Fibroblast of the conjunctiva (primary cell): ENCODE measurements at places on chromosomes 11 and 22.

DNA sequence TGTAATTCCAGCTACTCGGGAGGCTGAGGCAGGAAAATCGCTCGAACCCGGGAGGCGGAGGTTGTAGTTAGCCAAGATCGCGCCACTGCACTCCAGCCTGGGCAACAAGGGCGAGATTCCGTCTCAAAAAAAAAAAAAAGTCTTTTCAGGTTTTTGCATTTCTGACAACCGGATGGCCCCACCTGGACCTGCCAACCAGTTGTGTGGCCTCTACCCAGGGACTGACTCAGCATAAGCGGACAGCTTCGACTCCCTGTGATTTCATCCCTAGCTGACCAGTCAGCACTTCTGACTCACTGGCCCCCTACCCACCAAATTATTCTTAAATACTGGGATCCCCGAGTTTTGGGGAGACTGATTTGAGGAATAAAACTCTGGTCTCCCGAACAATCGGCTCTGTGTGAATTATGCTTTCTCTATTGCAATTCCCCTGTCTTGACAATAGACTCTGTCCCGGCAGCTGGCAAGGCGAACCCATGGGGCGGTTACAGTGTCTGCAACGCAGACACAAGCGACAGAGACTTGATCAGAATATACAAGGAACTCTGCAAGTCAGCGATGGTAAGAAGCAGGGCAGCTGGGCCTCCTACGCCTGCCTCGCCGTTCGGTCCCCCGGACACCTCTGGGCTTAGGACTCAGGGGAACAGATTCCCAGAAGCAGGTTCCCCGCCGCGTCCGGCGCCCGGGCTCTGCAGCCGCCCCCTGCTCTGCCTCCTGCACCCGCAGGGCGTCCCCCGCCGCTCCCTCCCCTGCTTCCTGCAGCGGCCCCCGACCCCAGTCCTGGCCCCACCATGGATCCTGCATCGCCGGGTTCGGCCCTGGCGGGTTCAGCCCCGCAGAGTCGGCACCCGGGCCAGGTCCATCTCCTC is 741 bp upstream of the TALDO1 start:
- DNase-seq, result no peak

DNA sequence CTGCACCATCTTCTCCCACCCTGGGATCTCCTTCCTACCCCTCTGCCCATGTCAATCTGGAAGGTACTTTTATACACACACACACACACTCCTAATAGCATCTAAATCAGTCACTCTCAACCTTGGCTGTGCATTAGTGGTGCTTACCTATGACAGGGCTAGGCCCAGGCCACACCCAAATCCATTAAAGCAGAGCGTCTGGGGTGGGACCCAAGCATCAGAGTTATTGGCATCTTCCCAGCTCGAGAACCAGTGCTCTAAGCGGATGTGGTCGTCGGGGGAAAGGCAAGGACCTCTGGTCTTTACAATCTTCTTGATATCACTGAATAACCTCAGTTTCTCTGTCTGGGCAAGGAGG is 194.6 kb downstream of the TRIM29 start:
- DNase-seq, result no peak

DNA sequence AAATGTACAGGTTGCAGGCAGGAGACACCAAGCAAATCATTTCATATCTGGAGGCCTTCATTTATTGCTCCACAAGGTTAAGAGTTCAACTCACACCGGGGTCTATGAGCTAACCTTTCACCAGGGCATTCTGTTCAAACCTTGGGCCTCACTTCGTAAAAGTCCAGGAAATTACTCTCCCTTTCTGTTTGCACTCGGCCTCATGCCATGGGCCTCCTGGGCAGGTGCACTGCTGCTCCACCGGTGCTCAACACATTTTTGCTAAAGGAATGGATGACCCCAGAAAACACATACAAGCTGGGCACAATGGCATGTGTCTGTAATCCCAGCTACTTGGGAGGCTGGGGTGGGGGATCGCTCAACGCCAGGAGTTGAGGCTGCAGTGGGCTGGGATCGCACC is 16.6 kb upstream of the RRP7A start:
- DNase-seq, result no peak

DNA sequence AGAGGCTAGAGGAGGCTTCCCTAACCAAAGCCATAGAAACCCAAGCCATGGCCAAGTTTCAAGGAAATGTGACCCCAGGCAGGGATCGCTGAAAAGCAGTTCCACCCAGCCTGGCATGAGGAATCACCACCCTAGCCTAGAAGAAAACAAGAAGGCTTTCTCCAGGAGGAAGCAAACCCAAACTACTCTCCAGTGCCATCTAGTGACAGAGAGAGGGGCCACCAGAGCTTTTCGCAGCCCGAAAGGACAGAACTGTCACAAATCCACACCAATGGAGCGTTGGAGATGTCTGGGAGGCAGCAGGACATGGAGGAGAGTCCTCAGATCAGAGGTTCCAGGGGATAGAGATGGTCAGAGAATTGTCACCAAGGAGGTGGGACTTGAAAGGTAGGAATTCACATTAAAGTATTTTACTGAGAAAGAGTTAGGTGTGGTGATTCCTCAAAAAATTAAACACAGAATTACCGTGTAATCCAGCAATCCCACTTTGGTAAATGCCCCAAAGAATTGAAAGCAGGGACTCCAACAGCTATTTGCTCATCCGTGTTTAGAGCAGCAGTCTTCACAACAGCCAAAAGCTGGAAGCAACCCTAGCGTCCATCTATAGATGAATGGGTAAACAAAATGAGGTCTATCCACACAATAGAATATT is 67.3 kb upstream of the NUP50 start:
- peak; percentile 24 for DNase-seq

DNA sequence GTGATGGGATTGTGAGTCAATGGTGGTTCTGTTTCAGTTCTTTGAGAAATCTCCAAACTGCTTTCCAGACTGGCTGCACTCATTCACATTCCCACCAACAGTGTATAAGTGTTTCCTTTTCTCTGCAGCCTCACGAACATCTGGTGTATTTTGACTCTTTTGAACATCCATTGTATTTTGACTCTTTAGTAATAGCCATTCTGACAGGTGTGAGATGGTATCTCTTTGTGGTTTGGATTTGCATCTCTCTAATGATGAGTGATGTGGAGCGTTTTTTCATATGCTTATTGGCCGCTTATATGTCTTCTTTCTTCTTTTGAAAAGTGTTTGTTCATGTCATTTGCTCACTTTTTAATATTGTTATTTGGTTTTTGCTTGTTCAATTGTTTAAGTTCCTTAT is 19.4 kb downstream of the NELL1 start:
- no peak for DNase-seq

DNA sequence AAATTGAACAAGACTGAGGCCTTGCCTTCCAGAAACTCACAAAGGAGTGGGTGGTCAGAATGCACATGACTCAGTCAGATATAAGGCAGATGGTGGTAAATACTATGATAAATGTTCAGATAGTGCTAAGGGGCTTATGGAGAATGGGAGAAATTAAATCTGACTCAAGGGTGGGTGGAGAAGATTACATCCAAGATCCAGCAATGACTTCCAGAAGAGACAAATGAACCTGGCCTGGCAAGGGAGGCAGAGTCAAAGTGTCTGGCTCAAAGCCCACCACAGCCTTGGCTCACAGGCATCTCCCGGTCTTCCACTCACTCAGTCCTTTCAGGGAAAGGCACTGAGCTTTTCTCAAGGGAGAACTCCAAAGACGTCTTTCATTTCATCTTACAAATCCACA is 6.1 kb upstream of the ZBTB16 start:
- DNase-seq, result no peak

DNA sequence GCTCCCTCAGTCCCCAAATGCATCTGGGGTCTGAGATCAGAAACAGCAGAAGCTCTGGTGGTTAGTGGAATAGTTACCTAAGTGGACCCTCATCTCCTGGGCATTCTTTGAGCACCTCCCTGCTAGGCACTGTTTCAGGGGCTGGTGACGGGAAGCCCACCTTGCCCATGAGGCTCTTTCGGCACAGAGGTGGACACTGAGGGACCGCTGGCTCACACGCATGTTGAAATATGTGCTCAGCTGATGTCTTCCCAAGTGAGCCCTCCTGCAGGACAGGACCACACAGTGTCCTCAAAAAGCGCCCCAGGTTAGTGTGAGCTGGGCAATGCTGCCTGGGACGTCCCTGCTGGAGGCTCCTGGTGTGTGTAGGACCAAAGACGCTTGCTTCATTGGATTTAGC is 1379.9 kb downstream of the TBC1D22A start:
- DNase-seq, result no peak

DNA sequence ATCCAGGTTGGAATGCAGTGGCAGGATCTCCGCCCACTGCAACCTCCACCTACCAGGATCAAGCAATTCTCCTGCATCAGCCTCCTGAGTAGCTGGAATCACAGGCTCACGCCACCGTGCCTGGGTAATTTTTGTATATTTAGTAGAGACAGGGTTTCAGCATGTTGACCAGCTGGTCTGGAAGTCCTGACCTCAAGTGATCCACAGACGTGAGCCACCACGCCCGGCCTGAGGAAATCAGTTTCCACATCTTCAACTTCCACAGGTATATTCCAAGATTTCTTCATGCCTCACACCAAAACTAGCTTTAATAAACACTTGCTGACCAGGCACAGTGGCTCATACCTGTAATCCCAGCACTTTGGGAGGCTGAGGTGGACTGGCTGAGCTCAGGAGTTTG is 7.6 kb downstream of the HARBI1 start:
- no peak for DNase-seq

DNA sequence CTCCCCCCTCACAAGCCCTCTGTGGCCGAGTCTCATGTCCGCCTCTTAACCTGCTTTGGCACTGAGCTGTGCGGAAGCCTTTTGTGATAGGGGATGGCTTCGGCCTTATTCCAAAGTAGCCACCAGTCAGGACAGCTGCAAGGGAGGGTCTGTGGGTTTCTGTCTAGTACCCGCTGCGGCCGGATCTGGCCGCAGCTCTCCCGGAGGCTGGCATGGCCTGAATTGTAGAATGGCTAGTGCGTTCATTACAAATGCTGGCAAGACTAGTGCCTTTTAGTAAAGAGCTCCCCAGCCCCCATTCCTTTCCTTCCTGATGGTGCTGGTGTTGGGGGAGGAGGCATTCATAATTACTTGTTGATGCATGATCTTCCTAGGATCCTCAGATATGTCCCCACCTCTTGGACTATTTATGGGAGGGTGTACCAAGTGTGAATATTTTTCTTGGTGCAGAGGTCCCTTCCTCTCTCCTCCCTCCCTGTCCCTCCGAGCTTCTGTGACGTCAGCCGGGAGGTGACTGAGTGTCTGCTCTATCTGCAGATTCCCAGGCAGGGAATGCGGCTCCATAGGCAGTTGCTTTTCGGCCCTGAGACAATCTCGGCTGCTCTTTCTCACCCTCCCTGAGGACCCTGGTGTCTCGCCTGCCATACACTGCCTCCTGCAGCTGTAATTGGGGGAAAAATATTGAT is 108.7 kb upstream of the E2F8 start:
- DNase-seq, result no peak

- no peak for DNase-seq
Measured at GRCh38 chr11:46122945-46123715, 1.9 kb upstream of the PHF21A start.

DNA sequence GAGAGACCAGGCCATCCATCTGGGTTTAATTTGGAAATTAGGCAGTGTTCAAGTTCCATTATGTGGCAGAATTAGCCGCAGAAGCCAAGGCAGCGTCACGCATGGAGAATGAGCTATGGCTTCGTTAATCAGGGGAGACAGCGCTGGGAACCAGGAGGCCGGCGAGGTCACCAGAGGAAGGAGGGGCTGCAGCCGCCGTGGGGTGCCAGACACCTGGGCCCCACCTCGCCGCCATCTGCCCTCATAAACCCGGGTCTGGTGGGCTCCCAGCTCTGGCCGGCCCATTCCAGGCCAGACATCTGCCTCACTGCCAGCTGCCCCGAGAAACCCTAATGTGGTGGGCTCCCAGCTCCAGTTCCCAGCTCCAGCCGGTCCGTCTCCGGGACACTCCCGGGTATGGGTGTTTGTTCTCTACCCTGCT is 676.9 kb downstream of the BRD1 start:
- no peak for DNase-seq

DNA sequence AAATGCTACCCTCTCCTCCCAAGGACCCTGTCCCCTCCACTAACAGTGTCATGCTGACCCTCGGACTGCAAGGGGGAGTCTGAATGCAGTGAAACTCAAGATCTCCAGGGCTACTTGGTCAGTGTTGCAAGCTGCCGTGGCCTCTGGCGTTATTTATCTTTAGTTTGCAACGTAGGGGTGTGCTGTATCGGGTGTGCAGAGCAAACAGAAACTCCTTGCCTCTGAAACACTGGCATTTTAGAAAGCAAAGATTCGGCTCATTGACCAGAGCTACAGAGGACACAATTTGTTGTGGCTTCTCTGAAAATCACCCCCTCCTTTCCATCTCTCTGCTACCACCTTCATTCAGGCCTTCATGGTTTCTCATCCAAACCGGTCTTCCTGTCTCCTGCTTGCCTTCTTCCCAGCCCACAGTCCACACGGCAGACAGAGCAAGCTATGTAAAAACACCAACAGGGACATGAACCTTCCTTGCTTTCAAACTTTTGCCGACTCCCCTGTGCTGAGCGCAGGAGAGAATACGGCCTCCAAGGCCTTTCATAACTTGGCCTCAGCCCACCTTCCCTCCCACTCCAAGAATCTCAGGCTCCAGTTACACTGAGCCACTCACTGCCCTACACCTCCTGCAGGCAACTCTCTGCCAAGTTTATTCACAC is 14.9 kb downstream of the FZD4 start:
- peak; percentile 60 for DNase-seq

DNA sequence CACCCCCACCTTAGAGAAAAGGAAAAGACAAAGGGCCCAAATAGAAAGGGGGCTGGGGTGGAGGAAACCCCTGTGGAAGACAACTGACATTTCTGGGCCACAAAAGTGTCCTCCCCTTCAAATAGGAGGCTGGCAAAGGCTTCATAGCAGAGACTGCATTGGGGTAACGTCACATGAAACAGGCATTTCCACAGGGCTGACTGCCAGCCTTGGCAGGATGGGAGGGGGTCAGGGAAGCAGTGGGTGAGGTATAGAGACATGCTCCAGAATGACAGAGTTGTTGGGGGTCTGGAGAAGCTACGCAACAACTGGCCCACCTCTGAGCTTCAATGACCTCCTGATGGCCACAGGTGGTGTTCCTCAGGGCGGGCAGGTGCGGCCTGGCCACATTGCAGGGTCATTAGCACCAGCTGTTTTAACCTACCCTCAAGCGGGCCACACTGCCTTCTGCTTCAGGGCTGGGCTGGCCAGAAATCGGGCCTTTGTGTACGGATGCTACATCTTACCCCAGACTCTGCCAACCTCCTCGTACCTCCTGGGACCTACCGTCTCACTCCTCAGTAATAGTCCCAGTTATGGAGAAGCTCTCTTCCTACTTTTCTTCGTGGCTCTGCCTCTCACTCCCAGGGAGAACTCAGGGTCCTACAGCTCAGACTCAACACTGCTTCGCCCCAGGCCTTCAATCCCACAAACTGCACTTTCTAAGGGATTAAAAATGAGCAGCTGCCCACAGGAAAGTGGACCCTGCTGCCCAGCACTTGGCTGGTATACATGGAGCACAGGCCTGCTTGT is 160.0 kb upstream of the NCAM1 start:
- no peak for DNase-seq

GRCh38 chr22:32661737-32662586 is 139.5 kb upstream of the TIMP3 start:
- no peak for DNase-seq
